ENCODE measurements at places on chromosomes 2 and 18. TPM values are rescaled to one million over a fixed set of nuclear protein-coding genes. Genes with fewer than 3 reads are reported as not detected.

Gene NGEF
- 0.35 TPM for total RNA-seq

DNA sequence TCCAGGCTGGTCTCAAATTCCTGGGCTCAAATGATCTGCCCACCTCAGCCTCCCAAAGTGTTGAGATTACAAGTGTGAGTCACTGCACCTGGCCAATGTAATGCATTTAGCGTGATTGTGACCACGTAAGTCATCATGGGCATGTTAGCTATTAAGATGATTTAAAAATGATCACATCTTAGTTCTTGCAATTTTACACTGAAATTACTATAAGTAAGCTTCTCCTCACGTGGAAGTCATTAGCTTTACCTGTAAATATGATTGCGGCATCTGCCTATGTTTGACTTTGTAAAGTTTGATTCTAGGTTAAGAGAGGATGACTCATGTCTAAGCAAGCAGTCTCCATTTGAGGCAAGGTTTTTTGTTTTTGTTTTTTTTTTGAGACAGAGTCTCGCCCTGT, 85.5 kb downstream of the PMAIP1 start:
- DNase-seq, result no peak

DNA sequence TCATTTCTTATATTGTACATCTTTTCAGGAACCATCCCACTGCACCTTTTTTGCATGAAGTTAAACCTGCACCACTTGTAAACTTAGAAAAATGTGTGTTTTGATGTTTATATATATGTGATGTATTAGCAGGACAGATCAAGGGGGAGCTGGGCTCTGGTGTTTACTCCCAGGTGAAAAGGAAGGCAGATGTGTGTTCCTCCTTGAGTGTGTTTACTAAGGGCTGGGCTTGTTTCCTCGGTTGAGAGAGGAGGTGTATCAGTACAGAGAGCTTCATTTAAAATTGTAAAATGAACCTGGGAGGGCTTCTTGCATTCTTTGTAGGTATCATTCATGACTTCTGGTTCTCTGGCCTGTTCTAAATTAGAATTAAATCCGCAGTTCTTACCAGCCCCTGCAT, 14.8 kb downstream of the LPIN1 start:
- peak; percentile 3 for DNase-seq

- no peak for DNase-seq
Observed at GRCh38 chr18:65477455-65477854, 273.4 kb upstream of the CDH7 start.

DNA sequence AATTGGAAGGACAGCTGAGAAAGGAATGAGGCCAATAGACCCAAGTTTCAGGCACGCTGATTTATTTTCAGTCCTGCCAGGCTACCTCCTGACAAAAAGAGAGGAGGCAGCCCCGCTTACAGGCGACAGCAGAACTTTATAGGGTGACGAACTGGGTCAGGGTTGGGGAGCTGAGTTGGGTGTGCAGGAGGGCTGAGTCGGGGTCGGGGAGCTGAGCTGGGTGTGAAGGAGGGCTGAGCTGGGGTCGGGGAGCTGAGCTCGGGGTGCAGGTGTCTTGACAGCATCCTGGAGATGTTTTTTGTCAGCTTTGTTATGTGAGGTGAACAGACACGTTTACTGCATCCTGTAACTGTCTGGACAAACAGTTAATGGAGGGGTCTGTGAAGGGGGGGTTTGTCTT, 342.2 kb downstream of the ADCYAP1 start:
- DNase-seq, result no peak

DNA sequence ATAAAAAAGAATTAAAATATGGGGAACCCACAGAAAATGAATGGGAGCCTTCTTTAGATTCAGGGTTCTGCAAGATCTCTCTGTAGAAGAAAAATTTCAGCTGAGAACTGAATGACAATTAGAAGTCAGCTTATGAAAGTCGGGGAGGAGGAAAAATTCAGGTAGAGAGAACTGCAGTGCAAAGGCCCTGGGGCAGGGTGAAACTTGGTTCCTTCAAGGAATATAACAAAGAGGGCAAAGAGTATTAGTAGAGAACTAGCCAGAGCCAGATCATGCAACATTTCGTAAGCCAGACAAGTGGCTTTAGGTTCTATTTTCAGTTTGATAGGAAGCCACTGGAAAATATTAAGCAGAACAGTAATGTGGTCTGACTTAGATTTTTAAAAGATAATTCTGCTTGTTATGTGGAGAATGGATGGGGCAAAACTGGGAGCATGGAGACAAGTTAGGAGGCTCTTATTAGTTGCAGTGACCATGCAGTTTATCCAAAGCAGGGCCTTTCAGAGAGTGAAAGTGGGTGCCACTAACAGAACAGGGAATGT, 27.9 kb downstream of the RAB27B start:
- DNase-seq, result no peak

DNA sequence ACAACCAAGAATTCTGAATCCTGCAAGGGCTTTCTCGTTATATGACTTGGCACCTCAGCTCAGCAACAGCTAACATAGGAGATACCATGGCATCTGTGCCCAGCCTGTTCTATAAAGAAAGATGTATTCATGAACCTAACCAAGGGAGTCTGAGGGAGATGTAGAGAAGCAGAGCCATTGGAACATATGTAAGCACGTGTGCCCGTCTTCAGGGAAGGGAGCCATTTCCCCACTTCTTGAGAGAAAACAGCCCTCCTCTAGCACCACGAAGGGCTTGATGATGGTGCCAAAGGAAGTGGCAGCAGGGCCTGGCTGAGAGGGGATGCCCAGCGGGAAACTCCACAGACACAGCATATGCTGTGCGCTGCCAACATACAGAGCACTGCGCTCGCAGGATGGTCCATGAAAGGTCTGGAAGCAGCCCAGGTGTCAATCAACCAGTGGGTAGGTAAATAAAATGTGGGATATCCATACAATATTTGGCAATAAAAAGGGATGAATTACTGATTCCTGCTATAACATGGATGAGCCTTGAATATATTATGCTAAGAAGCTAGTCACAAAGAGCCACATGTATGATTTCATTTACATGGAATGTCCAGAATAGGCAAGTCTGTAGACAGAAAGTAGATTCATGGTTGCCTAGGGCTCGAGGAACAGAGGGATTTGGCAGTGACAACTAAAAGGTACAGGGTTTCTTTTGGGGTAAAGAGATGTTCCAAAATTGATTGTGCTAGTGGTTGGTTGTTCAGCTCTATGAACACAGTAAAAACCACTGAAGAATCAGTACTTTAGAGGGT, 16.1 kb downstream of the TMEM247 start:
- DNase-seq, result no peak

DNA sequence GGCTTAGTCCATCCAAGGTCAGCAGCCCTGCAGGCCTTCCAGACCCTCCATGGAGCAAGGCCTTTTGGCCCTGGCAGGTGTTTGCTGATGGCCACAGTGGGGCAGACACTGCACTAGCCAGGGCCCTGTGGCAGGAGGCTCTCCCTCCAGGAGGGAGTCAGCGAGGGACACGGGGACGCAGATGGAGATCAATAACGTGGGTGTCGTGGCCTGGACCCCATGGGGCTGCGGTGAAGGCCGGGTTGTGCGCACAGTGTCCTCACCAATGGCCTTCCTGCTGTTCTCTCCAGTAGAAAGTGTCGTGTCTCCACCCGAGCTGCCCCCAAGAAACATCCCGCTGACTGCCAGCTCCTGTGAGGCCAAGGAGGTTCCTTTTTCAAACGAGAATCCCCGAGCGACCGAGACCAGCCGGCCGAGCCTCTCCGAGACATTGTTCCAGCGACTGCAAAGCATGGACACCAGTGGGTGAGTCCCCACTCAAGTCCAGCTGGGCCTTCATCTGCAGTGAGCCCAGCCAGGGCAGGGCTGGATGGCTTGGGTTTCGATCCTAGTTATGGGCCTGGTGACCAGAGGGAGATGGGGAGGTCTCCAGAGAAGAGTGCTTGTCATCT, 65.4 kb downstream of the INPP5D start:
- DNase-seq, result no peak

- DNase-seq, result no peak
Observed at GRCh38 chr2:21233194-21233593, 109.4 kb downstream of the TDRD15 start.

GRCh38 chr18:69400253-69400975, at the start of gene DOK6:
DOK6 (plus strand) TSS chr18:69400888.
- DNase-seq, result no peak

- peak; percentile 90 for DNase-seq
Observed at GRCh38 chr2:209771474-209772289, at the start of gene UNC80. UNC80 (plus strand) TSS chr2:209771832; CDS start chr2:209772073, 241 bp downstream.

Data from mesenteric fat pad (tissue), 1 donor.